Stimulated activated CD8-positive, alpha-beta memory T cell treated with anti-CD3 and anti-CD28 coated beads, Interleukin-15, amount 100 ng/mL, for 4 hours (primary cell): ENCODE measurements at places on chromosomes 12 and 14.

DNA sequence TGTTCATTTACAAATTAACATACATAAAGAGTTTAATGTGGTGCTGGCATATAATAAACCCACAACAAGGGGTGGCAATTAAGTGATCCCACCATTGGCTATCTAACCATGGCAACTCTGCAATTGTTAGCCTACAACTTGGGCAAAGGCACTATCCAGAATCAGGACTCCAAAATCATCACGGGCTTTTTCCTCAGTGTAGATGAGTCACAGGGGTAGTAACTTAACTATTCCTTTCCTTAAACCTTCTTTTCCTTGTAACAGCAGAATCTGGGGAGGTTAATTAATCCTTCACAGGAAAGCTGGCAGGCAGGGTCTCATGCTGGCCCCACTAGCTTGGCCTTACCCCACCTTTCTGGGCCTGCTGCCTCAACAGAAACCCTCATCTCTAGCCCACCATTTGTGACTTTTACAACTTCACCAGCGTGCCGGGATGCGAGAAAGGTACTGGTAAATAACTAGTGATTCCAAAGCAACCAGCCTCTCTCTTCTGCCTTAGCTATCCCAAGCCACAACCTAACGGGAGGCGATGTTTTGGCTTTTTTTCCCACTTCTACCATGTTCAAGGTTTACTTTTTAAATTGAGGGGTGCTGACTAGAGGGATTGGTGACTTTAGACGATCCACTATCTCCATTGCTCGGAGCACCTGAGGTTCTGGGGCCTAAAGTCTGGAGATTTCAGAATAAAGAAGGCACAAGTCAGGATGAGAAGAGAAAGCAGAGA, 744 bp downstream of the ATP5MC2 start:
- DNase-seq, result no peak

DNA sequence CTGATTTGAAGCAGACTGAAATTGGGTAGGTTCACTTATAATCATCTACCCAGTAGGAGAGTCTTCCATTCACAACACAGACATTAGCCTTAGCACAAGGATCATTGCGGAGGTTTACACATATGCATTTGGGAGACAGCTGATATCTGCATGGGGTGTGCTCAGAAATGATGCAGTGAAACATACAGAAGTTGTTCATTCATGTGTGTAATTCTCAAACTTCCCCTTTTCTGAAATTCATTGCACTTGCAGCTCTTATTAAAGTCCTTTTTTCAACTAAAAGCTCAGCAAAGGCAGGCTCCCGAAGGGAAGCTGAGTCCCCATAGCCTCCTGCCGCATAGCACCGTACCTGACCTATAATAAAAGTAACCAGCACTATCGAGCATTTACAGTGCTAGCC, 218.3 kb upstream of the CRY1 start:
- DNase-seq, result no peak

- DNase-seq, result no peak
These were observed 92.7 kb downstream of the DYRK2 start for GRCh38 chr12:67741270-67741669.

DNA sequence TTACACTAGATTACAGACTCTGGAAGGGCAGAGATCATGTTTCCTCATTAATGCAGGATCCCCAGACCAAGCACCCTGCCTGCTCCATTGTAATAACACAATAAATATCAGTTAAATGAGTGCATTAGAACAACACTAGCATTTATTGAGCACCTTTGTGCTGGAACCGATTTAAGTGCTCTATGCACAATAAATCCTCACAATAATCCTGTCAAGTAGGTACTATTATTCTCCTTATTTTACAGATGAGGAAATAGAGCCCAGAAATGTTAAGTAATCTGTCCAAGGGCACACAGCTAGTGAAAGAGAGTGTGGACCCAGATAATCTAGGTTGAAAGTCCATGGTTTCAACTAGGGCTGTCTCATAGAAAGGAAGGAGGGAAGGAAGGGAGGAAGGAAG, 69.8 kb downstream of the MAP1LC3B2 start:
- no peak for DNase-seq

DNA sequence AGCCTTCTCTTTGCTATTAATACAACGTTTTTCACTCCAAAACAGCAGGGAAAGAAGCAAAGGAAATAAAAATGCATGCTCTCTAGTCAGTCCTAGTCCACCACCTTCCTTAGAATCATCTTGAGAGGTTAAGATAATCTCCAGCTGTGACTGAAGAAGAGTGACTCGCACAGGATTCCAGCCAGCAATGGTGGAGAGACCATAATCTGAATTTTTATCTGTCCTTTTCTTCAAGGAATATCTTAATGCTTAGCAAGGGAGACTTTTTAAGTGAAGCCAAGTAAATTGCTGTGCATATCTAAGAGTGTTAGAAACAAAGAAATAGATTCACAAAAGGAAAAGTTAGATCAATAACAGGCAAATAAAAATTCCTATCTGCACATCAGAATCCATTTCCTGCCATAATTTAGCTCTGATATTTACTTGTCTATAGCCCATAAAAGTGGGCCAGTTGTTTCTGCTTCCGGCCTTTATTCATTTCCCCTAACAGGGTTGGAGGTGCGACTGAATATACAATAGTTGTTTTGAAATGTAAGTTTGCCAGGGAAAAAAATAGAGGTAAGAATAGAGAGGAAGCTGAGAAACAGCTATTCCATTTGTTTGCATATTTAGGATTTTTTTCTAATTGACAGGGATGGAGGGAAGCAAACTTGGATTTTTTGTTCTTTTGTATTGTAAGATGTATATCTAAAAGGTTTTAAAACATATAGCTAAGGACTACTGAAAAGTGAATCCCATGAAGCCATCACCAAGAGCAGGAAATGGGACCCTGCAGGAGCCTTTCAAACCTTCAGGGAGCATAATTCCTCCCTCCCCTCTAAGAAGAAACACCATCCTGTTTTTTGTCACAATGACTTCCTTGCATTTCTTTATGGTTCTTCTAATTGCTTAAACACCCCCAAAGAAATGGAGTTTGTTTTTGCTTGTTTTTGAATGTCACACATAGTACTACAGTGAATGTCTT, 154.0 kb downstream of the ITPR2 start:
- DNase-seq, result no peak
